Tracheal epithelial cell (primary cell): ENCODE measurements at places on chromosomes 6 and 20. TPM values are rescaled to one million over a fixed set of nuclear protein-coding genes. Genes with fewer than 3 reads are reported as not detected.

FERMT1 gene
- 69.5 and 82.7 TPM in 2 replicates for total RNA-seq

ZNF334 gene
- total RNA-seq: 1.2 and 2.6 TPM in 2 replicates

CCM2L gene
- total RNA-seq: under 0.01 TPM in 1 of 2 replicates, not detected in the other

FANCE gene
- total RNA-seq: 34.2 and 77.2 TPM in 2 replicates

MUC21 gene
- under 0.01 and 0.21 TPM in 2 replicates for total RNA-seq

ARFGEF3 gene
- 6.7 and 8.3 TPM in 2 replicates for total RNA-seq

LINC00237 gene
- not detected in 2 replicates for total RNA-seq
